ENCODE measurements at places on chromosomes 2 and 18. TPM values are rescaled to one million over a fixed set of nuclear protein-coding genes. Genes with fewer than 3 reads are reported as not detected.

The TMEFF2 gene
- total RNA-seq, result 0.96 TPM

The LCT gene
- 0.08 TPM for total RNA-seq

The TUBA3E gene
- not detected for total RNA-seq

The UPP2 gene
- total RNA-seq, result not detected

The SERPINB5 gene
- 1.8 TPM for total RNA-seq

The RDH14 gene
- 21.3 TPM for total RNA-seq

The RNF152 gene
- total RNA-seq, result 10.0 TPM

The HOXD13 gene
- not detected for total RNA-seq

The LRATD1 gene
- 0.64 TPM for total RNA-seq

The CCDC150 gene
- 2.3 TPM for total RNA-seq
